ENCODE measurements at places on chromosomes 6 and 20. TPM values are rescaled to one million over a fixed set of nuclear protein-coding genes. Genes with fewer than 3 reads are reported as not detected.

HUS1B gene
- 0.40 TPM for total RNA-seq

BCAS4 gene
- total RNA-seq = 0.96 TPM

- ATAC-seq = no peak
Measured at GRCh38 chr20:56431471-56431870, 19.4 kb downstream of the CASS4 start.

BANF2 gene
- not detected for total RNA-seq

- no peak for ATAC-seq
Measured at GRCh38 chr6:42790549-42791181, 8.8 kb downstream of the BICRAL start.

ID4 gene
- 10.2 TPM for total RNA-seq

GRCh38 chr20:58219342-58219700, 9.1 kb downstream of the ANKRD60 start:
- ATAC-seq = no peak

DNA sequence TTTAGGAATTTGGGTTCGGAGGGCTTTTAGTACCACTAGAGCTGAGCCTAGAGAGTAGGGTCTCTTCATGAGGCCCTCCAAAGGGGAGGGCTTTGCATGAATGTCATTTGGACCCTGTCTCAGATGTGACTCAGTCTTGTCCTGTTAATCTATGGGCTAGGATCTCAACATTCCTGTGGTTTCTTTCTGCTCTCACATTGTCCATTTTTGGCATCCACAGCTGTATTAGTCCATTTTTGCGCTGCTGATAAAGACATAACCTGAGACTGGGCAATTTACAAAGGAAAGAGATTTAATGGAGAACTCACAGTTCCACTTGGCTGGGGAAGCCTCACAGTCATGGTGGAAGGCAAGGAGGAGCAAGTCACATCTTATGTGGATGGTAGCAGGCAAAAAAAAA, 61.0 kb downstream of the CRYBG1 start:
- no peak for ATAC-seq

DNA sequence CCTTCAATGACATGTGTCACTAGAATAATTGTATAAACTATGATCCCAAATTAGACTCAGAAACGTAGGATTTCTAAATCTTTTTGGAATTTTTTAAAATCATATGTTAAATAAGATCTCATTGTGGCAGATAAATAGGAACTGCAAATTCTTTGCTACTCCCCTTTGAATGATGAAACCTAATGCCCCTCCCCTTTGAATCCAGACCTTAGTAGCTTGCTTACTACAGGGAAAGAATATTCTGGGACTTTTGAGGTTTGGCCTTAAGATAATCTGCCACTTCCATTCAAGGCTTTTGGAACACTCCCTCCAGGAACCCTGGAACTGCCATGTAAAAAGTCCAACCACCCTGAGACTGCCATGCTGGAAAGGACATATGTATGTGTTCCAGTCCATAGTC, 7.1 kb downstream of the TDP2 start:
- ATAC-seq = no peak

GRCh38 chr6:137850816-137851602, 16.1 kb upstream of the TNFAIP3 start:
- ATAC-seq = no peak

All from esophagus mucosa (tissue), 1 donor.